ENCODE measurements at places on chromosomes 3 and 15. TPM values are rescaled to one million over a fixed set of nuclear protein-coding genes. Genes with fewer than 3 reads are reported as not detected.

Gene IQCB1
- 6.3 TPM for total RNA-seq

Gene SLC28A2
- total RNA-seq = not detected

Gene TMEM40
- 4.2 TPM for total RNA-seq

Gene KCNMB2
- 1.8 TPM for total RNA-seq

Gene CAPN3
- 3.4 TPM for total RNA-seq

Gene ALS2CL
- 36.9 TPM for total RNA-seq

Gene TMC3
- total RNA-seq = not detected

Gene ARHGEF26
- 1.9 TPM for total RNA-seq

Gene CIDEC
- total RNA-seq = 6.7 TPM

Gene MYRIP
- 2.1 TPM for total RNA-seq

Gene GFM1
- total RNA-seq = 60.1 TPM

Gene REC114
- 0.60 TPM for total RNA-seq

Gene LIPH
- 0.22 TPM for total RNA-seq

Gene KLF15
- total RNA-seq = 33.0 TPM

Gene ANKUB1
- total RNA-seq = not detected

Gene ERICH6
- total RNA-seq = not detected

Gene ITPKA
- total RNA-seq = 2.7 TPM

Gene GABRB3
- total RNA-seq = 2.2 TPM

Gene LDHAL6B
- not detected for total RNA-seq

- DNase-seq = no peak
These were observed 41.3 kb upstream of the GCNT3 start for GRCh38 chr15:59570315-59570714.

DNA sequence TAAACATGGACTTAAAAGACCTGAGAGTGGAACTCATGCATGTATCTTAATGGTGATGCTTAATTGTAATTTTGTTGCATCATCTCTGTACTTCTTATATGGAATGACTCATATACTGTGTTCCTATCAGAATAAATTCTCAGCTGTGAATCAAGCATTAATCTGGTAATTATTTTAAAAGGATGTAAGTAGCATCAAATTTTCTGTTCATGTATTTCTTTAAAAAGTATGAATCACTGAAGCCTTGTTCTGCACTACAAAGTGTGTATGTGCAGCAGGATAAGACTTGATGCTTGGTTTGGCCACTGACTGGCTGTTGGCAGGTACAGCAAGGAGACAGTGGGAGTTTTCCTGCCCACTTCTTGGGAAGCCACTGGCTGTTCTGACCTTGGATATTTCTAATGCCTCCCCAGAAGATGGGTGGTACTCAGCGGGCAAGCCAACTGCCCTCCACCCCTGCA, 123.9 kb downstream of the ANO10 start:
- no peak for DNase-seq

GRCh38 chr3:72488738-72489035, 359.6 kb downstream of the SHQ1 start:
- DNase-seq = no peak

- no peak for DNase-seq
These were observed 341.8 kb upstream of the SATB1 start for GRCh38 chr3:18766974-18767373.

GRCh38 chr3:160098926-160099626, 110.4 kb downstream of the IL12A start:
- DNase-seq = no peak

GRCh38 chr15:58568157-58568571, 136.4 kb downstream of the LIPC start:
- DNase-seq = no peak

DNA sequence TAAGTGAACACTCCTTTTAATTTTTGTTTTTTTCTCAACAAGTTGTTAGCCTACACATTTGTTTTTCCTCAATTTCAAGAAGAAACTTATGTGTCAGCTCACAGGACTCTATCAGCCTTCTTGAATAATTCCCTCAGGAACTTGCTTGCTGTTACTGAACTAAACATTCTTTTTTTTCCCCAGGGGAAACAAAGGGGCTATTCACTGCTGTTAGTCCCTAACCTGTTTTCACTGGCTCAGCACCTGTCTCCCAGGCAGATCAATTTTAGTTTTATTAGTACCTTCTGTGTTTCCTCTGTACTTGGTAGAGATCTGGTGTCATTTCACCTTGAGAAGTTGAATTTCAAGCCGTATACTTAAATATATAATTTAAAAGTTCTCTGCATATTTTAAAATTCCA, 644.6 kb downstream of the CADM2 start:
- DNase-seq = no peak

- no peak for DNase-seq
These were observed 32.8 kb downstream of the LOXL1 start for GRCh38 chr15:73959012-73959581.

- DNase-seq = no peak
These were observed 32.6 kb downstream of the MAGEF1 start for GRCh38 chr3:184679056-184679816.

GRCh38 chr3:197420115-197420514, 121.7 kb upstream of the DLG1 start:
- no peak for DNase-seq

DNA sequence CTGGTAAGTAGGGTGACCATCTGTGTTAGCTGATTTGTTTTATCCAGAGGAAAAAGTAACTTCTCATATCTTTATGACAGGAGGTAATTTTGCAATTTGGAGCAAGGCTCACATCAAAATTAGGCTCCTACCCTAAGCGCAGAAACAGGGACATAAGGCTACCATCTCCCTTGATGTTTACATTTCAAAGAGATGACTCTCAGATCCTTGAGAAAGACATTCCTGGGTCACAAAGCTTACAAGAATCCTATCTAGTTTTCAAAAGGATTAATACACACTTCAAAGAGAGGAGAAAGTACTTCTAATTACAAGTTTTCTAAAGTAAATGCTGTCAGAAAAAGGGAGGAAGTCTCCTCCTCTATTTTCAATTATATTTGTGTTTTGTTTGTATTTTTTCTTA, 7.0 kb downstream of the ZPLD1 start:
- no peak for DNase-seq

GRCh38 chr3:122427857-122428471, 12.1 kb upstream of the WDR5B start:
- no peak for DNase-seq

- DNase-seq = no peak
These were observed 116.8 kb upstream of the SKOR1 start for GRCh38 chr15:67708500-67708899.

DNA sequence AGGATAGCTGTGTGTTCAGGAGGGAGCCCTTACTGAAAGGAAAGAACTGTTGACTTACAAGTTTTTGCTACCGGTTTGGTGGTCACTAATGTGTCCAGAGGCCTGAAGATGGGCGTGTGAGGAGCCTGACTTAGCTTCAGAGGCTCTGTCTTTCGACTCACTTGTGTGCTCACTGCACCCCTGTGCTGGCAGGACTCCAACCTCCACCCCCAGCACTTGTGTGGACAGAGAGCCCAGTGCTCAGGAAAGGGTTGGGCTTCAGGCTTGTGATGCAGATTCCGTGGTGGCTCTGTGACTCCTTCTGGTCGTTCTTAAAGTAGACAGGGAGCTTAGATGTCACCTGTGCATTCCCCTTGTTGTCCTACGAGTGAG, 100.9 kb downstream of the PGPEP1L start:
- DNase-seq = no peak

- DNase-seq = no peak
These were observed 11.4 kb downstream of the SPRED1 start for GRCh38 chr15:38263996-38264395.

GRCh38 chr3:152317956-152318355, 49.2 kb downstream of the MBNL1 start:
- no peak for DNase-seq

DNA sequence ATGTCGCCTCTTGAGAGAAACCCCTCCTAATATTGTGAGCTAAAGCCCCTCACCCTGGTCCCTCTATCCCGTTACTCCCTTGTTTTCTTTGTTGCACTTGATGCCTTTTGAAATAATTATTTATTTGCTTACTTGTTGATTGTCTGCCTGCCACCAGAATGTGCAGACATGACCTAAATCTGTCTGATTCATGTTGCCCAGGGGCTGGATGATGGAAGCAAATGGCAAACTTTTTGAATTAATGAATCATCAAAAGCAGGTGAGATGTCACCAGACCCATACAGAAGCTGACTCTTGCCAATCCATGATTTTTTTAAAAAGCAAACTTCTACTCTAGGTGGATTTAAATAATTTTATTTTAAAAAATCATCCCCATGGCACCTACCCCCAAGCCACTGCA, 49.3 kb downstream of the GRIP2 start:
- no peak for DNase-seq

DNA sequence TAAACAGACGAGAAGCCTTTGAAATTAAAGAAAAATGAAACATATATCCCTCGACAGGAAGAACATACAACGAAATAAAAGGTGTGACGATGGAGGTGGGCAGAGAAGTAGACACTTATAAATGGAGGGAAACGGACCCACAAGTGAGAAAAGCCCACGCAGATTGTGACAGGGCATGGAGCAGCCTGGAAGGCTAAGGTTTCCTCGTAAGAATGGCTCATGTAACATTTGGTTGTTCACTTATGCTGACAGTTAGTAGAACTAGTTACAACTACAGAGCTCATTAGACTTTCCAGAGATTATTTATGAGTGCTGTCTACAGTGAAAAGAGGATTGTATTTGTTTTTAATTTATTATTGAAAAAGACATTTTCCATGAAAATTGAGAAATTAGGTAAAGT, 82.6 kb downstream of the NR1I2 start:
- DNase-seq = no peak

DNA sequence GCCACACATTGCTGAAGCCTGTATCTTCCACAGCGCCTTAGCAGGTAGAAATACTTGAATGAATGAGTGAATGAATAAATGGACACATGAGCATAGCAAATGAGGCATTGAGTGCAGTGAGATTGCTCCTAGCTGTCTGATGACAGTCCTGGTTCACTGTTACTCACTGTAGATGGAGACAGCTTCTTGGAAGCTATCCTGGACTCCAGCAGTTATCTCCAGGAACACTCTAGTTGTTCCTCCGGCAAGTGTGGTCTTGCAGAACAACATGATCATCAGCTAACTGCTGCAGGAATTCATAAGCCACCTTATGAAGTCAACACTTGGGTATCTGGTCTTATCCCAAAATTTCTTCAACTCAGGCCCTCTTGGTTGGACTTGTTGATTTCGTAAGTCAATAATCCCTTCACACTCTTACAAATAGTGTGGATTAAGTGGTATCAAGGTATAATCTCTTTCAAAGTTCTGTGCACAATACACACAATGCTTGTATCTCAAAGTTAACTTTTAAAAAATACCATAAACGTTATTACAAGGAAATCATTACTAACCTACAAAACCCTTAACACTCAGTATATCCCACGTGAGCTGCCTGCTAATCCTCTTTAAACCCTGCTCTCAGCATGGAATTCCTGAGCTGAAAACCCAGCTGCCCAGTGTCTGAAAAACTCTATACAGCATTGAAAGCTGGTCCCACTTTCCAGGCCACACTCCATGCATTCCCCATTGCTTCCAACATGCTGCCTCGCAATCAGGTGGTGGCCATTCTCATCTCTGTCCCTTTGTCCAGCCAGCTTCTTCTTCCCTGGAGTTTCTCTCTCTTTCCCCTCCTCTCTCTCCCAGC, 14.4 kb upstream of the ZBTB38 start:
- no peak for DNase-seq

- no peak for DNase-seq
These were observed 22.0 kb downstream of the ZNF710 start for GRCh38 chr15:90022905-90023700.

- DNase-seq = no peak
These were observed 8.8 kb downstream of the ITPR1 start for GRCh38 chr3:4501927-4502326.

GRCh38 chr3:14658978-14659377, 7.4 kb downstream of the CCDC174 start:
- DNase-seq = no peak

GRCh38 chr15:70566047-70566835, 197.1 kb downstream of the UACA start:
- no peak for DNase-seq

DNA sequence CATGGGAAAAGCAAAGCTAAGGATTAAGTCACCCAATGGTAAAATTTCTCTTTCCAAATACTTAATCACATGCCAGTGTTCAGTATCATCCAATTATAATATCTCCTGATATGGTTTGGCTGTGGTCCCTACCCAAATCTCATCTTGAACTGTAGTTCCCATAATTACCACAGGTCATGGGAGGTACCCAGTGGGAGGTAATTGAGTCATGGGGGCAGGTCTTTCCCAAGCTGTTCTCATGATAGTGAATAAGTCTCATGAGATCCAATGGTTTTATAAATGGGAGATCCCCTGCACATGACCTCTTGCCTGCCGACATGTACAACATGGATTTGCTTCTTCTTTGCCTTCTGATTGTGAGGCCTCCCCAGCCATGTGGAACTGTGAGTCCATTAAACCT, 26.1 kb upstream of the NMB start:
- no peak for DNase-seq

DNA sequence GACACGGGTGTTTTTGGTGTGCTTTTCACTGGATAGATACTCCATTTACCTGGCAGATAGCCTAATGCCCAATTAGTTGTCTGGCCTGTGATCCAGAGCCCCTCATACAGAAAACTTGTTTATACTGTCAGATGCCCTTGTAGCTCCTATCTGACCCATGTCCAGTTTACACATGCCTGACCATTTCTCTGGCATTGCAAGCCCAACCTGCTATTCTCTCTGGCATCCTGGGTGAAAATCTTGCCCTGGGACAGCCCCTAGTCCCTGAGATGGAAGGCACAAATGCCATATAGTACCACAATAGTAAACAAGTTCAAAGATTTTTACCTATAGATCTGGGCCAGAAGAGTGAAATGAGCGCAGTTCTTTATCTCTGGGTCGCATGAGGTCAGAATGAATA, 212.6 kb downstream of the ZBBX start:
- no peak for DNase-seq

- DNase-seq = no peak
These were observed 12.5 kb downstream of the SMAD6 start for GRCh38 chr15:66714543-66714981.

GRCh38 chr15:51838270-51838669, 8.8 kb downstream of the TMOD3 start:
- no peak for DNase-seq

GRCh38 chr3:29513236-29513635, 232.4 kb downstream of the RBMS3 start:
- DNase-seq = no peak

DNA sequence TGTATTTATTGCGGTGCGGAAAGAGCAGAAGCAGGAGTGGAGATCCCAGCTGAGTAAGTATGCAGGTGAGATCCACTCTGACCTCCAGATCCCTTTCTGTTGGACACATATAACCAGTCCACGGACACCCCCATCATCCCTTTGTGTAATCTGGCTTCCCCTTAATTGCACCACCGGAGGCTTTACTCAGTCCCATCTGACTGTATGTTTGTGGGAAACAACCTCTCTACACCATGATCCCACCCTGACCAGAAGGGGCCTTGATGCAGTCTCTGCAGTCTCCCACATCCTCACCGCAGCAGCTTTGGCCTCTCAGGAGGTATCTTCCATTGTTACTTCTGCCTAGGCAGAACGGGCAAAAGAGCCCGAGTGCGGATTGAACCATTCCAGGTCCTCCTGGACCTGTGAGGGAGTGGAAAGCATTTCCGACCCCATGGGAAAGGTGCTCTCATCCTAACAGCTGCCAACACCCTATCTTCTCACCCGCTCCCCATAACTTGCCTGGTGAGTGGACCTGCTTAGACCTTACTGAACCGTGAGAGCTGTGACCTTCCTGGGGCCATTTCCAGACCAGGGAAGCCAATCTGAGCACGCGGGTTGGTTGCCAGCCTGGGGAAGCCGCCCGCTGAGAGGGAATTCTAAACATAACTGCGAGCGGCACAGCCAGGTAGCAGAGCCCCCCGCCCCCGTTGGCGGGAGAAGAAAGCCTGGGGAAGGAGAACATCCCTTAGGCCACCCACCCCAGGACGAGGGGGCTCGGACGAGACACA, 1.1 kb downstream of the SLCO2A1 start:
- DNase-seq = no peak

- no peak for DNase-seq
These were observed 652.3 kb upstream of the KCNMB2 start for GRCh38 chr3:177883957-177884356.

All from Right ventricle myocardium inferior (tissue), 1 donor.